Neural progenitor cell (in vitro differentiated cells): ENCODE measurements at places on chromosomes 6 and 20. TPM values are rescaled to one million over a fixed set of nuclear protein-coding genes. Genes with fewer than 3 reads are reported as not detected.
A peak's percentile ranks its signal among the peaks of the same experiment; 100 is the strongest.

TPX2 gene
- total RNA-seq, result 226 and 278 TPM in 2 replicates

CPNE5 gene
- total RNA-seq, result 0.56 TPM in 1 of 2 replicates, not detected in the other

PLCB4 gene
- 17.7 and 20.6 TPM in 2 replicates for total RNA-seq

ESR1 gene
- total RNA-seq, result 0.03 TPM in 1 of 2 replicates, not detected in the other

PTPRA gene
- total RNA-seq, result 77.7 and 89.4 TPM in 2 replicates

ZNF311 gene
- total RNA-seq, result 1.9 and 2.0 TPM in 2 replicates

- no peak overlapping the region for H3K27ac ChIP-seq
- H3K27me3 ChIP-seq, result no peaks in the 10 kb centered on the region
- DNase-seq, result peak; percentile 26
- no peaks in the 10 kb centered on the region for H3K4me1 ChIP-seq
- no peaks in the 10 kb centered on the region for H3K36me3 ChIP-seq
These were observed 199.7 kb upstream of the SIM1 start for GRCh38 chr6:100664274-100665040.

DNA sequence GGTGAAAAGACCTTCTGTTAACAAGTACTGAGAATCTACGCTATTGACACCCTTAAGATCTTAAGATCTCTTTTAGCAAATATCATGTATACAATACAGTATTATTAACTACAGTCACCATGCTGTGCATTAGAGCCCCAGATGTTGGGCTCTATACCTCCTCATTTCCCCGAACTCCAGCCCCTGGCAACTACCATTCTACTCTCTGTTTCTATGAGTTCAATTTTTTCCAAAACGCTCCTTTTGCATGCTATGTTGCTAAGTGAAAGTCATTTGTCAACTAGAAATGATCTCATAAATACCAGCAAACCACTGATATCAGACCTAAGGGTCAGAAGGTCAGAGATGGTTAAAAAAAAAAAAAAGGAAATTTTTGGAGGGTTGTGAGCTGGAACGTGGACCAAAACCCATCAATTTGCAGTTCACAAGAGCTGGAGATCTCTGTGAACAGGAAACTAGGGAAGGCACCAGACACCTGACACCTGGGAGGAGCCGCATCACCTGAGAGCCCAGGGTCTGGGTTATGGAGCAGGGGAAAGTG is 122.0 kb upstream of the KCNK16 start:
- H3K27me3 ChIP-seq, result no peaks in the 10 kb centered on the region
- H3K27ac ChIP-seq, result no peak overlapping the region
- H3K4me1 ChIP-seq, result peaks cover 6% of the 10 kb centered on the region
- no peak for DNase-seq

DNA sequence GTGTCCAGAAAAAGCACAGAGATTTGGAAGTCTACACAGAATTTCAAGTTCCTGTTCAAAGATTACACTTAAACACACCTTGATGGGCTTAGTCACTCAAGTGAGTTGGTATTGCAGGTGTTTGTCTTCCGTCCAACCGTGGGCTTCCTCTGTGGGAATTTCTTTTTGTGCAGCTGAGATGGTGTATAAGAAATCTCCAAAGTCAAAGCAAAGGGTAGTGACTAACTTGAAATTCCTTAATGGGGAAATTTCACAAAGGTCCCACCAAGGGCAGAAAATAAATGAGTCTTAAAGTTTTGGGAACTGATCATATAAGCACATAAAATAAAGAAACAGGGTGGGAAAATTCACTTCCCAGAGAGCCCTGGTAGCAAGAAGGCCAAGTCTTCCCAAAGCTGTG is 102.0 kb upstream of the TNFAIP3 start:
- DNase-seq, result no peak
- no peak overlapping the region for H3K27ac ChIP-seq
- H3K4me3 ChIP-seq, result no peak overlapping the region
- H3K36me3 ChIP-seq, result no peaks in the 10 kb centered on the region
- H3K4me1 ChIP-seq, result no peaks in the 10 kb centered on the region

GRCh38 chr6:131215219-131215618 is 80.0 kb downstream of the AKAP7 start:
- no peaks in the 10 kb centered on the region for H3K36me3 ChIP-seq
- H3K4me1 ChIP-seq, result peaks cover 5% of the 10 kb centered on the region
- H3K4me3 ChIP-seq, result no peak overlapping the region
- H3K27ac ChIP-seq, result no peak overlapping the region
- DNase-seq, result no peak
- no peaks in the 10 kb centered on the region for H3K27me3 ChIP-seq

DNA sequence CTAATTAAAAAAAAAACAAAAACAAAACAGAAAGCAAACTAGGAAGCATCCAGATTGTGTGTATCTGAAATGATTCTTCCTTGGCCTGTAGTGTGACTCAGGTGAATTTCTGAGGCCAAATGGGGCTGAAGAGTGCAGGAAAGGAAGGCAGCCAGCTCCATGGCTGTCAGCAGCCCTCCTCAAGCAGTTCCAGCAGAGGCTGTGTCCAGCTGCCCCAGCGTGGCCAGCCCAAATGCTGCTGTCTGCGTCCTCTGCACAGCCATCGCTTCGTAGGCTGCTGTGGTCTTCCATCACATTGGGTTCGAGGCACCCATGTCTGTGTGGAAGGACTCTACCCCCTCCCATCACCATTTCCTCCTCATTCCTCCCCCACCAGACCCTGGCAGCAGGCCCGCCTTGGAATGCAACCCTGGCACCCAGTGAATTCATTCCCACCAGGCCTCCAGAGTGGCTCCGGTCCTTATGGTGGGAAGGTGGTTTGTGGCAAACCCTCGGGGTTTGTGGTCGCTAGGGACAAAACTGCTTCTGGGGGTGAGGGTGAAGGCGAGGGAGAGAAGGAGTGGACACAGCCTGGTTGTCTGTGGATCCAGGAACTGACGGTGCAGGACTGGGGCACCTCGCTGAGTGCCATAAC is 81.5 kb downstream of the MYLK4 start:
- no peaks in the 10 kb centered on the region for H3K27me3 ChIP-seq
- no peaks in the 10 kb centered on the region for H3K36me3 ChIP-seq

DNA sequence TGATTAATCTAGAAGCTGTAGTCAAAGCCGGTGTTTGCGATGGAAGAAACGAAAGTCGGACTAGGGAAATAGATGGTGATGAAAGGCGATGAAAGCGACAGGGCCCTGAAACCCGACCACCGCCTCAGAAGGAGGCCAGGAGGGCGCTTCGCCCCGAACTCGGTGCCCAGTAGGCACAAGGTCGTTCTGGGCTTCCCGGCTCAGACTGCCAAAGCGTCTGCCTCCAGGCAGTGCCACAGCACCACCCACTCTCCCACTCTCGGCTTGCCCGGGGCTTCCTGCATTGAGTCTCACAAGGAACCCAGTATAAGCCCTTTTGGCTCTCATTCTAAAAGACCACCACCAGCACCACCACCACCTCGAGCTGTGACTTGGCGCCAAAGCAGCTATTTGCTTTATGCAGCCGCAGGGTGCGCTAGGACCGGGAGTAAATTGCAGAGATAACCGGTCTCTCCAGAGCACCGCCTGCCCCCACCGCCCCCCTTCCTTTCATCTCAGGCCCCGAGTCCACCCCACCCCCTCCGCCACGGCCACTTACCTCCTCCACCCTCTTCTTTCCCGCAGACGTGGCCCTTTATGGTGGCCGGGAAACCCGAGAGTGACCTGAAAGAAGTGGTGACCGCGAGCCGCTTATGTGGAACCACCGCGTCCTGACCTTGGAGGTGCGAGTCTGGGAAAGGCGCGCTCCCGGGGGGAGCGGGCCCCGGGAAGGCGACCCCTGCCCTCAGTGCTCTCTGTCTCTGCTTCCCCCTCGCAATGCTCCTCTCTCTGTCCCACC is 2.4 kb downstream of the TCF21 start:
- H3K27me3 ChIP-seq, result peaks cover 100% of the 10 kb centered on the region
- no peaks in the 10 kb centered on the region for H3K36me3 ChIP-seq
- peak; percentile 71 for DNase-seq
- peak overlapping the region; percentile 23 for H3K4me3 ChIP-seq
- H3K27ac ChIP-seq, result no peak overlapping the region

DNA sequence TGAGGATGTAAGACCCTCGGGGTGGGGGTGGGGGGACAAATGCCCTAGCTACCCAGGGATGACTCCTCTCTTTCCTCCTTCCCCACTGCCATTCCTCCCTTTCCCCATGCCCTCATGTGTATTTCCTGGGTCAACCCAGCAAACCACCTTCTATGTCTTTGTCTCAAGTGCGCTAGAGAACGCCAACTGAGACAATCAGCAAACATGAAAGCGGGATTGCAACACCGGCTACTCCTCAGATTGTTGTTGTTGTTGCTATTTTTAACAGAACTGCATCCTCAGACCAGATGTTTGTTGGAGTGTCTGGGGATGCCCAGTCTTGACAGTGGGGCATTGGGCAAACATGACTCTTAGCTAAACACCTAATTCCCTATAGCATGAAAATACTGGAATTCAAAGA is 39.3 kb upstream of the HIVEP1 start:
- peaks cover 9% of the 10 kb centered on the region for H3K4me1 ChIP-seq
- no peak overlapping the region for H3K27ac ChIP-seq
- no peak overlapping the region for H3K4me3 ChIP-seq
- no peaks in the 10 kb centered on the region for H3K36me3 ChIP-seq

DNA sequence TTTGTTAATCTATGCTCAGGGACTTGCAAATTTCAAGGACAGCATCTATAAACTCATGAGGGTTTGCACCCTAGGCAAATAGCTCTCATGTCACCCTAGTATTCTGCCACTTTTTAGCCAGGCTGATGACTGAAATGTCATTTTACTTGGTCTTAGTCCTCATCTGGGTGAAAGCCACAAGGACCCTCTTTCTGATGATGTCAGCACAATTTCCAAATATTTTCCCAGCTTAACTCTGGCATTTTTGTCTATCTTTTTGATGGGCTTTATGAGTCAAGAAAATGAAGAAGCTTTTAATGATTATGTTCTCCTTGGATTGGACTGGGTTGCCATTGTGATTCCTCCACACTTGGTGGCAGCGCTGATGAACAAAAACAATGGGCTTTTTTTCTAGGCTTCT is 420.1 kb upstream of the BTBD3 start:
- DNase-seq, result peak; percentile 42
- no peaks in the 10 kb centered on the region for H3K27me3 ChIP-seq
- H3K36me3 ChIP-seq, result no peaks in the 10 kb centered on the region
- no peak overlapping the region for H3K4me3 ChIP-seq
- H3K27ac ChIP-seq, result no peak overlapping the region
- peaks cover 36% of the 10 kb centered on the region for H3K4me1 ChIP-seq

GRCh38 chr6:136086686-136087085 is 163.4 kb downstream of the MTFR2 start:
- H3K4me3 ChIP-seq, result no peak overlapping the region
- H3K27ac ChIP-seq, result no peak overlapping the region
- DNase-seq, result no peak
- no peaks in the 10 kb centered on the region for H3K4me1 ChIP-seq
- no peaks in the 10 kb centered on the region for H3K36me3 ChIP-seq
- no peaks in the 10 kb centered on the region for H3K27me3 ChIP-seq

GRCh38 chr6:48765352-48765961 is 654.5 kb upstream of the PTCHD4 start:
- H3K4me3 ChIP-seq, result no peak overlapping the region
- no peaks in the 10 kb centered on the region for H3K27me3 ChIP-seq
- H3K36me3 ChIP-seq, result no peaks in the 10 kb centered on the region
- peak; percentile 77 for DNase-seq

DNA sequence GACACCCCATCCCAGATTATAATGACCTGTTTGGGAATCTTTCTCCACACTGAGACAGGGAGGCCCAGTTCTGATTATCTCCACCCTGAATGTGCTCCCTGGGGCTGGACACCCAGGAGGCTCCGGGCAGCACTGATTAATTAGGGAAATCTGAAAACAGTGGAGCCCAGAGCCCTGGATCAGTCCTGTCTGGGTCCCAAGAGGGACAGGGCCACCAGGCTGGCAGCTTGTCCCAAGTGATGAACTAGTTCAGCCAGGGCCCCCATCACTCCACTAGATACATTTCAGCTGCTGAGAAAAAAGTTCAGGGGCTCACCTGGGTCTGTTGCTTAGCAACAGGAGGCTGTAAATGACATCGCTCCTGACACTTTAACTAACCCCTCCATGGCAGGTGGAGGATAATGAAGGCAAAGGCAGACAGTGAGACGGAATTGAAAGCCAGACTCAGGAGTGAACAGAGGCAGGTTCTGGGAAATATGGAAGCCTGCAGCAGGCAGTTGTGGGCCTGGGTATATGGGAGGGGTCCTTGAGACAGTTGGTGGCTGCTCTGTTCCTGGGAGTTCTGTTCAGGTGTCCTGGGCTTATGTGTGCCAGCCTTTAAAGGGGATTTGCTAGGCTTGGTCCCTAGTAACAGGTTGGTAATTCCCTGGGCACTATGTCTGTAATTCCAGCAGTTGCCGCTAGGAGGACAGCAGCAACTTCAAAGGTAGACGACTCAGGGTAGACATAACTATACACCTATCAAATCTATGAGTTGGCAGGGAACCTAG is 78.3 kb upstream of the CTNNBL1 start:
- H3K27ac ChIP-seq, result no peak overlapping the region
- peaks cover 6% of the 10 kb centered on the region for H3K4me1 ChIP-seq
- H3K4me3 ChIP-seq, result no peak overlapping the region
- peak; percentile 60 for DNase-seq
- no peaks in the 10 kb centered on the region for H3K36me3 ChIP-seq

GRCh38 chr6:43299338-43300293 is 1.6 kb downstream of the SLC22A7 start:
- H3K36me3 ChIP-seq, result no peaks in the 10 kb centered on the region
- DNase-seq, result no peak
- no peaks in the 10 kb centered on the region for H3K27me3 ChIP-seq
- H3K27ac ChIP-seq, result no peak overlapping the region
- peaks cover 12% of the 10 kb centered on the region for H3K4me1 ChIP-seq
- no peak overlapping the region for H3K4me3 ChIP-seq

DNA sequence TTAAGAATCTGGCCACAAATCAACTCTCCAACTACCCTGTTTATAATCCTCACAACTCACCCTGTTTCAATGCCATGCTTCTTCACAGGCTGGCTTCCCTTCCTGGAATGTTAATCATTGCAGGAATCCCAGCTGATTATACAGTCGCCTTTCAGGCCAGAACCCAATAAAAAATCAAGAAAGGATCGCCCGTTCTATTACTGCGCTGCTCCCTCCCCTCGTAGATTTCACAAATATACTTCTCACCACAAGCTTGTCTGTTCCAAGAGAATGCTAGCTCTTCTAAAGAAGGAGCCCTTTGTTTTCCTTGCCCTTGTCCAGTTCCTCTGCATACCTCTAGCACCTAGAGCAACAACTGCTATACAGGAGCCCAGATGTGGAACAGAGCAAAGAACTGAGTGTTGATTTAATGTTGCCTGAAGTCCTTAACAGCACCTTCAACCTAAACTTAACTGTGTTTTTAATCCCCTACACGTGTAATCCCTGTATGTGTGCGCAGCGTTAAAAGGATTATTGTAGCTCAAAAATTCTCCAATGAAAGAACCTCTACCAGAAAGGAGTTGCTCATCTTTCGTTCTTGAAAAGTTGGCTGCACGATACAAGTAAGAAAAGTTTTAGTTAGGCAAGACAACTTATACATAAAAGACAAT is 988 bp downstream of the ECHDC1 start:
- H3K27ac ChIP-seq, result peak overlapping the region; percentile 59
- DNase-seq, result peak; percentile 76
- H3K4me1 ChIP-seq, result peaks cover 29% of the 10 kb centered on the region
- H3K4me3 ChIP-seq, result peak overlapping the region; percentile 76
